Jurkat, Clone E6-1 (cell line): ENCODE measurements at places on chromosomes 5 and 9.

DNA sequence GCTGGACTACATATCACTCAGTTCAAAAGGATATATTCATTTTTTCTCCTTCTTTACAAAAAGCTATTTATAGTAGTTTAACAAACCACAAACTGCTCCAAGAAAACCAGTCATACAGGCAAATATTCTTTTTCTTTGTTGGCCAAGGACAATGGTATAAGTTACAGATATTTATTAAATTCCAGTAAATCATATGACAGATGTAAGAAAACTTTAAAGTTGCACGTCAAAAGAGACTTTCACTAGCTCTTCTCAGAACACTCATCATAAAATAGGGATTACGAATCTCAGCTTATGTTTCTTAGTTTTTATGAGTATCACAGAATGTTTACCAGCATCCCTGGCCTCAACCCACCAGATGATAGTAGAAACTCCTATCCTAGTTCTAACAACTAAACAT, 67.2 kb downstream of the ANKRD31 start:
- no peak for DNase-seq

DNA sequence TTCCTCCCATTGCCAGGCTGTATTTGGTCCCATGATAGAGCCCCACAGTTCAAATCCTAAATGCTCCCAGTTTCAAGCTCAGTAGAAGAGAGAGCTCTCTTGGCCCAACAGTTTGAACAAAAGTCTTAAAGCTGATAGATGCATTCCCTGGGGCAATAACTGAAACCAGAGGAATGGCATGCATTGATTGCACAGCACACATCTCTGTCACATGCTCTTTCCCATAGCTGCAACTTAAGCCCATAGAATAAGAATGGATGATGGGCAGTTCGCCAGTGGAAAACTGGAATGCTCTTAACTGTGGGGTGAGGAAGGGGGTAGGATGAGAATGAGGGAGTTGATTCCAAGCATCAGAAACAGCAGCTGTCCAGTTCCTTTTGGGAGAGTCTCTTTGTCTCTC, 1942.4 kb upstream of the WWC1 start:
- DNase-seq = no peak

DNA sequence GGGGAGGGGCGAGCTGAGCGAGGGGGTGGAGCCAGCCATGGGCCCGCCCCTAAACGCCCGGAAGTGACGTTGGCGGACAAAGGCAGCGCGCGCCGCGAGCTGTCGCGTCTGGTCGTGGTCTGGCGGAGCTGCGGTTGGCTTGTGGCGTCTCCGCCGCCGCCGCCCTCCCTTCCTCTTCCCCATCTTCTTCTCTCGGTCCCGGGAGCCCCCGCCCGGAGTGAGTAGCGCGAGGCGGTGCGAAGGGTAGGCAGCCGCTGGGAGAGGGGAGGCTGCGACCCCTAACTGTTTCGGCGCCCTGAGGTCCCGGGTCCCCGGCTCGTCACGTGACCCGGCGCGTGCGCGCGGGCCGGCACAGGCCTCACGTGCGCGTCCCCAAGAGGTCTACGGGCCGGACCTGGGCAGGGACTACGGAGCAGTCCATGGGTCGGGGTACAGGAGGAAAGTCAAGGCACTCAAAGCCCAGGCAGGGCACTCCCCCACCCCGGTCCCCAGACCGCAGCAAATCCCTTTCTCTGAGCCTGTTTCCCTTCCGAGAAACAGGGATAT, at the start of gene NTMT1:
NTMT1 (plus strand) TSS at position 85 of the 546 bp plus-strand sequence. CDS start 6,541 bp downstream, outside the sequence.
- peak; percentile 75 for DNase-seq

DNA sequence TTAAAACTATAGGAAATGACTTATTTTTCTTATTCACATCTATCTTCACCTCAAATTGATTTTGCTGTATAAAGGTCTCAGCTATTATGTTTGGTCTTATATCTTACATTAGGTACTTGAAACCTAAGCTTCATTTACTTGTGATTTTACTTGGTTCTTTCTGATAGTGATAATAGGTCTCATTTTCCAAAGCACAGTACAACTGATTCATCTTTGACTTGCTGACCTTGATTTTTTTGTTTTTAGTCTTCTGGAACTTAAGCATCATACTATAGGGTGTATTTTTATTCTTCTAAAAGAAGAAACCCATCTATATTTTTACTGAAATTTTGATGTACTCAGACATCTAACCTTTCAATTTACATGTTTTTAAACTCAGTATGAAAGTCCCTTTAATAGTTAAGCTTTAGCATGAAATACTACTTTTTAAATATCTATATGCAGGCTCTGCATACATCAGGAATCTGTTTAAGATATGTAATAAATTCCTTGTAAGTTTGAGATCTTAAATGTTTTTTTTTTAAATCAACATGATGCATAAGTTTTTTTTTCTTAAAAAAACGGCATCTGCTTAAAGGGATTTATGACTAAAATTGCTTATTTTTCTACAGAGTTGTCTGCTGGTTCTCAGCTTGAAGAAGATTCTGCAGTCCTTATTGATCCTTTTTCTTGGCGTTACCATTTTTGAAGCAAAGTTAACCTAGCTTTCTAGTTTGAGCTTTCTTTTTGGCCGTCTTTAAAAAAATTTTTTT, 13.3 kb downstream of the MATR3 start:
- no peak for DNase-seq

DNA sequence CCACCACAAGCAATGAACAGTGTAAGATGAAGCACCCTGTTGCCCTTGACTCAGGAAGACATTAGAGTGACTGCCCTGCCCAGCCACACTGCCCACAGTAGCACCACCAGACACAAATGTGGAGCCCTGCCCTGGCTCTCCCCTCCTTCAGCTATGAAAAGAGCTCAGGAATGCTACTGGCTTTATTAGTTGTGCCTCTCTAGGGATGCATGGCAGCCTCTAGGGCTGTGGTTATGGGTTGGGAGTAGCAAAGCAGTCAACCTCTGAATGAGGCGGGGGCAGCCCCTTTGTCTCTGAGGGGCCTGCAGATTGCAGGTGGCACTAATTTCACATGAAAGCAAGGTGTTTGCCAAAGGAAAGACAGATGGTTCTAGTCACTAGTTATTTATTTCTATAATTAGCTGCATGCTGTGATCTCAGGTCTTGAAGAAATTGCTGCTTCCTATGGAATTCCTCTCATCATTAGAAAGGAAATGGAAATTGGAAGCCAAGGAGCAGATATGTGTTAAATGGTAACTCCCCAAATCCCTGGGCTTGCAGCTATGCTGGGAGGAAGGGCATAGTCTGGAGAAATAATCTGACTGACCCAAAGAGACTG, 259.4 kb downstream of the TLR4 start:
- no peak for DNase-seq

DNA sequence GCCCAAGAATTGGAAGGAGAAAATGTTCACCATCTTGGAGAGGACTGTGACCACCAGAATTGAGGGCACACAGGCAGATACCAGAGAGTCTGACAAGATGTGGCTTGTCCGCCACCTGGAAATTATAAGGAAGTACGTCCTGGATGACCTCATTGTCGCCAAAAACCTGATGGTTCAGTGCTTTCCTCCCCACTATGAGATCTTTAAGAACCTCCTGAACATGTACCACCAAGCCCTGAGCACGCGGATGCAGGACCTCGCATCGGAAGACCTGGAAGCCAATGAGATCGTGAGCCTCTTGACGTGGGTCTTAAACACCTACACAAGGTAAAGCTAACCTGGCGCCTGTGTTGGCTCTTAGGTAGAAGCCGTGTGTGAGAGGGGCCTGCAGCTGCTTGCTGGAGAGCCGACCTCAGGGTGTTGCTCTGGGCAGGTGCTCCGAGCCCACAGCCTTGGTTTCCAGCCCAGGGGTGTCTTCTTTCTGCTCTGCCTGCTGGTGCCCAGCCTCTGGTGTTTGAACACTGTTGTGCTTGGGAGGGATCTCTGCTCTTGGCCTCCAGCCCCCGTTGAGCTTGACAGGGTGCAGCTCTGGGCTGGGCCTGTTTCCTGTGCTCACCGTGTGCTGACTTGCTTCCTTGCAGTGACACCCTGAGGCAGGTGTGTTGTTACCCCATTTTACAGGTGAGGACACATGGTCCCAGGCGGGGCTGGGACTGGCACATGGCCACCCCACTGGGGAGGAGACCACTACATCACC, 10.9 kb downstream of the EXOC3 start:
- no peak for DNase-seq

GRCh38 chr9:86322973-86323644, 31.1 kb downstream of the TUT7 start:
- DNase-seq = no peak

GRCh38 chr5:132377738-132378137, 8.2 kb downstream of the SLC22A5 start:
- no peak for DNase-seq

- DNase-seq = no peak
Measured at GRCh38 chr9:19136129-19136528, 8.8 kb upstream of the PLIN2 start.

DNA sequence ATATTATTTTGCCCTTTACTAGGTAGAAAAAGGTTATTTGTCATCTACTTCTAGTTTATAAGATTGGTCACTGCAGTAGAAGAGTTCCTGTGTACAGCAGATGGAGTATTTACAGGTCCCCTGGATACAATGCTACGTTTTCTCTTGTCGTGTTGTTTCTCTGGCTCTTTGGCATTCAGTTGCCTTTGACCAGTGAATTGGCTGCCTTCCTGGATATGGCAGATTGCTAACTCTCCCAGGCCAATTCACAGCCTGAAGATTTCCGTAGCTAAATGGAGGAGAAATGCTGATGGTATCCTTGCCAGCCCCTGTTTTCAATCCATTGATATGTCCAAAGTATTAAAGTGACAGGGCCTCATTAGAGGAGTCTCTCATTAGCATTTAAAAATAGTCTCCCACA, 32.5 kb upstream of the GNAQ start:
- no peak for DNase-seq
